ENCODE measurements at places on chromosomes 13 and 19.

GRCh38 chr13:43107780-43108179, 84.4 kb downstream of the DNAJC15 start:
- no peak for DNase-seq

DNA sequence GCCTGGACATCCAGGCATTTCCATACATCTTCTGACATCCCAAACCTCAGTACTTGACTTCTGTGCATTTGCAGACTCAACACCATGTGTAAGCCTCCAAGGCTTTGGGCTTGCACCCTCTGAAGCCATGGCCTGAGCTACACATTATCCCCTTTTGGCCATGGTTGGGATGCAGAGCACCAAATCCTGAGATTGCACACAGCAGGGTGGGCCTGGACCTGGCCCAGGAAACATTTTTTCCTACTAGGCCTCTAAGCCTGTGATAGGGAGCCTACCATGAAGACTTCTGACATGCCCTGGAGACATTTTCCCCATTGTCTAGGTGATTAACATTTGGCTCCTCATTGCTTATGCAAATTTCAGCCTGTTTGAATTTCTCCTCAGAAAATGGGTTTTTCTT, 853.4 kb upstream of the SPRY2 start:
- no peak for DNase-seq

DNA sequence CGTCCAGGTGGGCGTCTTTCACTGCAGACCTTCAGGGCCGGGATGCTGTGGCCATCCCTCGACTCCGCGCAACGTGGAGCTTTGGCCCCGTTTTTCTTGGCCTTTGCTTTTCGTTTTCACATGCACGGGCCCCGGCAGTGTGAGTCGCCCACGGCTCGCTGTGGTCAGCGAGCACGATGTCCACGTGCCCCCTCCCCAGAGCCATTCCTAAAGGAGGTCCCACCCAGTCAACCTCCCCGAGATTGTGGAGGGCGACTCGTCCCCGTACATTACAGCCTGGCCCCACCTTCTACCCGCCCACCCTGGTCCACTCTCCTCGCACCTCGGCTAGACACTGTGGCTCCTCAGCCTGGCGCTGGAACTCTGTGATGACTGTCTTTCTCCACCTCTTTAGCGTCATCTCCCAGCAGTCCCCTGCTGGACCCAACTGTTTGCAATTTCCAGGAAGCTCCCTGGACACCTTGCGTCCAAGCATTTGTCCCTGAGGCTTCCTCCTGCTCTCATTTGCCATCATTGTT, 405 bp downstream of the ZNF446 start:
- no peak for DNase-seq

- DNase-seq: peak; percentile 33
Observed at GRCh38 chr19:32407004-32407992, 1.7 kb downstream of the DPY19L3 start.

GRCh38 chr13:34156841-34157365, 339.0 kb downstream of the RFC3 start:
- peak; percentile 12 for DNase-seq

- DNase-seq: no peak
Observed at GRCh38 chr13:101931186-101931585, 470.7 kb downstream of the FGF14 start.

GRCh38 chr19:29397748-29398147, 128.0 kb upstream of the VSTM2B start:
- DNase-seq: no peak

Data from suppressor macrophage treated with lipopolysaccharide for 4 hours (primary cell).